Peyer's patch (tissue), 4 donors: ENCODE measurements at places on chromosomes 11 and 22. TPM values are rescaled to one million over a fixed set of nuclear protein-coding genes. Genes with fewer than 3 reads are reported as not detected.

DNA sequence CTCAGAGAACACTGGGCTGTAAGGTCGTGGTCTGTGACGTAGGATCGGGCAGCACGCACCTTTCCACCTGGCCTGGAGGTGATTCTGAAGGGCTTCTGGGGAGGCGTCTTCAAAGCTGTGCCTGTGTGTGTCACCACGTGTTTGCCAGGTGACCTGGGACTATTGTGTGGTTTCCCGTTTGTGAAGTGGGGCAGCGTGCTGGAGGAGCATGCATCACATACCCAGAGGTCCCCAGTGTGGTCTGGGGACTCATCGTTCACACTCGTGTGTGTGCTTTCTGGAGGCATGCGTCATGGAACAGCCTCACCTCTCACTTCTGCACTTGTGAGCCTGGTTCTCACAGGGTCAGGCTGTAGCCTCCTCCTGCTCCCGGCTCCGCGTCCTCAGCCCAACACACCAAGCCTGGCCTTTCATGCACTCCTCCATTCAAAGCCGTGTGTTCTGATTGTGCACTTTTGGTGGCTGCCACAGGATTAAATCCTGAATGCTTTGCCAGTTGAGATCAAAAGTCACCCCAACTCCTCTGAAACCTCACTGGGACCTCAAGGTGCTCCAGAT, 106.3 kb downstream of the KCNQ1OT1 start:
- no peak for DNase-seq

- no peak for DNase-seq
Measured at GRCh38 chr22:26168939-26169314, 335 bp upstream of the SEZ6L start.

GRCh38 chr11:116950210-116950609, 112.8 kb upstream of the APOA1 start:
- DNase-seq: no peak

C11orf86 gene
- 81.7 TPM for total RNA-seq

DNA sequence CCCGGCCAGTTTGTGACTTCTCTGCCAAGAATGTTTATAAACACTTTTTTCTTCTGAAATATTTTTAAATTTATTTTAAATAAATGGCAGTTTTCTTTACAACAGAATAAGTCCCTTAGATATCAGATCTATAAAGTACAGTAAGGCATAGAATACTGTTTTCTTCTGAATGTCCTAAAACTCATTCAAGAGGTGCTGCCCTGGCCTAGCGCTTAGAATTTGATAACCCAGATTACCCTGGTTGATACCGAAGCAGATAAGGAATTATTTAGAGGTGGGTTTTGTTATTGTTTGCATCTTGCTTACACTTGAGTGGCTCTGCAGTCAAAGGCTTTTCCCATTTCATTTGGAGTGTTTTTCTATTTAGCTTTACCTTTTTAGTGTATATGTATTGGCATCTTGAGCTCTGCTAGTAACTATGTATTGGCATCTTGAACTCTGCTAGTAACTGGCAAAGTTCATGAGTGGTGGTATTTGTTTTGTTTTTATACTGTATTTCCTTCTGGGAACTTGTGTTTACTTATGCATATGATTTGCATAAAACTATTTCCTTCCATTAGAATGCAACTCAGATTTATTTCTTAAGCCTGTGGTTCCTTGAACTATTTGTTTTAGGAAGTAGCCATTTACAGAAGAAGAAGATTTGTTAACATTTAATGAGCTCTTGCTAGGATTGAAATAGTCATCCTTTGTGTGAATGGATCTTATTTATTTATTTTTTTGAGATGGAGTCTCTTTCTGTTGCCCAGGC, 1.2 kb downstream of the ACAD8 start:
- no peak for DNase-seq

SNX32 gene
- 6.7 TPM for total RNA-seq

GRCh38 chr11:113796663-113797259, 17.2 kb downstream of the CLDN25 start:
- DNase-seq: no peak

SMCO4 gene
- 93.0 TPM for total RNA-seq

- DNase-seq: no peak
Measured at GRCh38 chr11:43947815-43948214, 5.4 kb downstream of the C11orf96 start.

DNA sequence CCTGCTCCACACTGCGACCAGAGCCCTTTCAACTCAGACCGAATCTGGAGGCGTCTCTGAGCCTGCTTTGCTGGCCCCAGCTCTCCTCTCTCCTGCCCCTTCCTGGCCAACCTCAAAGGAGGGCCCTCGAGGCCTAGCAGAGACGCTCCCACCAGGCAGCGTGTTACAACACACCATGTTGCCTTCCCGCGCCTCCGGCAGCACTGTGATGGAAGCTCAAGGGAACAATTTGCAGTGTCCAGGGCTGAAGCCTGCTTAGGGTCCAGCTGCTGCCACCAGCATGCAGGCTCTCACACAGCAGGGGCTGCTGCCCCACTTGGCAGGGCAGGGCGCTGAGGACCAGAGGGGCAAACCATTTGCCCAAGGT, 18.4 kb downstream of the LINC01488 start:
- no peak for DNase-seq

TRIM29 gene
- total RNA-seq: 9.1 TPM

DNA sequence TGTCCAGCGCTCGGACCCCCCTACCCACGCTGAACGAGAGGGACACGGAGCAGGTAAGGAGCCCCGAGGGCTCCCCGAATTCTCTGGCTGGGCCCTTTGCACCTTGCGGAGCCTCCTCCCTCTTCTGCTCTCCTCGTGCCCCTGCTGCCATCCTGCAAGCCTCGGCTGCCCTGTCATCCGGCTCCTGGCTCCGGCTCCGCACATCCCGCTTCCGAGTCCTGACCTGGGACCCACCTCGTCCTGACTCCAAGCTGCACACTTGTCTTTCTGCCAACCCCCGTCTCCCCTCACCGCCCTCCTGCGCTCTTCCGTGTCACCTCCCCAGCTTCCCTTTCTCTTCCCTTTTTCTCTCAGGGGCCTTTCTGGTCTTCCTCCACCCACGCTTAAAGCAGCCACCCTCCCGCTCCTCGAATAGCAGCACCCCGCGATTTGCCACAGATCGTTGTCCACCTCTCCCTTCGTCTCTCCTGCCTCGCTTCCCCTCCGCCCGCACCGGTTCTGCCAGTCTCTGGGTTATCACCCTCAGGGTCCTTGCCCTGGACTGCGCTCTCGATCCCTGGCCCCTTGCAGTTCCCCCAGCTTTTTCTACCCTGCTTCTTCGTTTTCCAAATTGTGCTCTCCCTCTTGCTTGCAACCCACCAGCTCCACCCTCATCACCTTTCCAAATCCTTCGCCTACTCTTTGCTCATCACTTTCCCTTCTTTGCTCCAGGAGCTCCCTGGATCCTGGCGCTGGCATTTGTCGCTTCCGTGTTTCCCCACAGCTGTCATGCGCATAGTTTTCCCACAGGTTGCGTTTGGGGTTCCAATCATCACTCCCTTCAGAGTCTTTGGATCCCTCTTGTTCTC, 822 bp downstream of the MARK2 start:
- DNase-seq: peak; percentile 71

RHOD gene
- 9.9 TPM for total RNA-seq

- DNase-seq: no peak
Measured at GRCh38 chr11:125542709-125543108, 26.6 kb upstream of the EI24 start.

DNA sequence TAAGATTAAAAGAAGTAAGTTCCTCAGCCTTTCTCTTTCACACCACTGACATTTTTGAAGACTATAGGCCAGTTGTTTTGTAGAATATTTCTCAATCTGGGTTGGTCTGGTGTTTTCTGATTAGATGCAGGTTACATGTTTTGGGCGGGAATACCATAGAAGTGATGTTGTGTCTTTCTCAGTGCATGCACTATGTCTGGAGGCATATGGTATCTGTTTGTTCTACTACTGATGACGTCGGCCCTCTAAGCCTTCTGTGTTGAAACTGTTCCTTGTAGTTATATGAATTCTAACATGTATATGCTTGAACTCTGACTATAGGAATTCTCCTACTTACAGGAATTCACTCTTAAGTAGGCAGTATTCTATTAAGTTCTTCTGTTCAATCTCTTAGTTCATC, 21.6 kb downstream of the ZFTA start:
- DNase-seq: no peak

DNA sequence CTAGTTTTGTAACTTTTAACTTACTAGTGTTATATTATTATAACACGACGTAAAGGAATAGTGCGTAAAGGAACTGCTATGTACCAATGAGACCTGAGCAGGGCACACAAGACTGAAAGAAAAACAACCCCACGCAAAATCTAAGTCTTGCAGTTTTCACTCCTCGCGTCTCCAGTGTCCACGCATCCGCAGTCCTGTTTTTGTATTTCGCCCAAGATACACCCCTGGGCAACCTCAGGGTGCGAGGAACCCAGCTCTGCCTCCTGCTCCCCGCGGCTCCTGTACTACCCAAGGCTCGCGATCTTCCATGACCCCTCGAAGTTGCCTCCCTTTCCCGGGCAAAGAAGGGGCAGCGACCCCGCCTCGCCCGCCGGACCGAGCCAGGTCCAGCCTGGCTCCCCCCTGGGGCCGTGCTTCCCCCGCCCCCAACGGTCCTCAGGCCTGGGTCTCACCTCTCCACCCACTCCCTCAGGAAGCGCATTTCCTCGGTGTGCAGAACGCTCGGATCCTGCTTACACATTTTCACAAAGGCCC, 393 bp downstream of the ST13 start:
- DNase-seq: no peak

OR8D2 gene
- not detected for total RNA-seq

- DNase-seq: peak; percentile 17
Measured at GRCh38 chr22:31044262-31044861, 36.8 kb upstream of the SMTN start.

DNA sequence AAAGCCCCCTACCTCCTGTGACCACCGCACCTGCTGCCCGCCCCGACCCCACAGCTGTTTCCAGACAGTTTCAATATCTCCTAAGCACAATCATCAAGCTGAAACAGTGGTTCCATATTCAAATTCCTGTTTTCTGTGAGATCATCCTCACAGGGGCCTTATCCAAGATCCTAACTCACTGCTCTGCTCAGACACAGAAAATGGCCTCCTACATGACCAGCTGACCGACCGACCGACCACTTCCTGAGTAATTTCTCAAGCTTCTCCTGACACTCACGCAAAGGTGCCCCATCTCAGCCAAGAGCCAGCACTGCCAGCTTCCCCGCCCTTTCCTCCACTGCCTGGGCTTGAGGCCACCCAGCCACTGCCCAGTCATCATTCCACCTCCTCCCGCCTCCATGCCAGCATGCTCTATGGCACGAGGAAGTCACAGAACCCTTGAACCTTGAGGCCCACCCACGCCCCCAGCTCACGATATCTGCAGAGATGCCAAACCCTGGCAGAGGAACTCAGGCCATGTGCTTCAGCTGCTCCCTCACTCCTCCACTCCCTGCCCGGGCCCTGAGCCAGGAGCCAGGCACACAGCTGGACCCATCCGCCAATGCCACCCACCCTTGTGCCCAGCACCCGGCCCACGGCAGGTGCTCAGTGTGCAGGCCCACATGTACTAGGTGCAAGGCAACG, 14.0 kb downstream of the KIAA0930 start:
- no peak for DNase-seq

NPAS4 gene
- total RNA-seq: not detected

MMP27 gene
- total RNA-seq: not detected

DNA sequence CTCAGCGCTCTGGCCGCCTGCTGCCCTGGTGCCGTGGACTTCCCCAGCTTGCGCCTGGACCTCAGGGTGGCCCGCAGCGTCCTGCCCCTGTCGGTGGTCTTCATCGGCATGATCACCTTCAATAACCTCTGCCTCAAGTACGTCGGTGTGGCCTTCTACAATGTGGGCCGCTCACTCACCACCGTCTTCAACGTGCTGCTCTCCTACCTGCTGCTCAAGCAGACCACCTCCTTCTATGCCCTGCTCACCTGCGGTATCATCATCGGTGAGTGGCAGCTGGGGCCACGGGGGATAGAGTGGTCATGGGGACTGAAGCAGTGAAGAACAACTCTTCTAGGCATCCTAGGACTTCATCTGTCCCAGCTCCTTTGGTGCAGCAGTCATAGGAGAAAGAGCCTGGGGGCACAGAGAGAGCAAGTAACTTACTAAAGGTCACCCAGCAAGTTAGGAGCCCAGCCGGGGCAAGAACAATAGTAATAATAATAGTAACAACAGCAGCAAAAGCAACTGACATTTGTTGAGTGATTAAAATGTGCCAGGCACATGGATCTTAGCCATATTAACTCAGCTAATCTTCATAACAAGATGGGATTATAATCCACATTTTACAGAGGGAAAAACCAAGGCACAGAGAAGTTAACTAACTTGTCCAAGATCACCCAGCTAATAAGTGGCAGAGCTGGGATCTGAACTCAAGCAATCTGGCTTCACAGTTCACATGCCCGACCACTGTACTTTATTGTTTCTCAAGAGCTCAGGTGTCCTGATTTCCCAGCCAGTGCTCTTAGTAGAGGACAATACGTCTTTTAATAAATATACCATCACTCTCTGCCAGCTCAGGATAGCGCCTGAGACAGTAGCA, 1.4 kb downstream of the SLC35C1 start:
- no peak for DNase-seq

PDHX gene
- 15.4 TPM for total RNA-seq

DNA sequence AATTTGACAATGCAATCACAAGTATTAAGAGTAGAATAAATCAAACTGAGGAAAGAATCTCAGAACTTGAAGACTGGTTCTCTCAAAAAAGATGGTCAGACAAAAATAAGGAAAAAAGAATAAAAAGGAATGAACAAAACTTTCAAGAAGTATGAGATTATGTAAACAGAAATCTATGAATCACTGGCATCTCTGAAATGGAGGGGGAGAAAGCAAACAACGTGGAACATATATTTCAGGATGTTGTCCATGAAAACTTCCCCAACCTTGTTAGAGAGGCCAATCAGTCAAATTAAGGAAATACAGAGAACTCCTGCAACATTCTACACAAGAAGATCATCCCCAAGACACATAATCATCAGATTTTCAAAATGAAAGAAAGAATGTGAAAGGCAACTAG, 235.7 kb downstream of the SBF2 start:
- no peak for DNase-seq

- DNase-seq: no peak
Measured at GRCh38 chr11:65470433-65471049, 28.3 kb upstream of the MALAT1 start.

IFITM1 gene
- 141 TPM for total RNA-seq

DNA sequence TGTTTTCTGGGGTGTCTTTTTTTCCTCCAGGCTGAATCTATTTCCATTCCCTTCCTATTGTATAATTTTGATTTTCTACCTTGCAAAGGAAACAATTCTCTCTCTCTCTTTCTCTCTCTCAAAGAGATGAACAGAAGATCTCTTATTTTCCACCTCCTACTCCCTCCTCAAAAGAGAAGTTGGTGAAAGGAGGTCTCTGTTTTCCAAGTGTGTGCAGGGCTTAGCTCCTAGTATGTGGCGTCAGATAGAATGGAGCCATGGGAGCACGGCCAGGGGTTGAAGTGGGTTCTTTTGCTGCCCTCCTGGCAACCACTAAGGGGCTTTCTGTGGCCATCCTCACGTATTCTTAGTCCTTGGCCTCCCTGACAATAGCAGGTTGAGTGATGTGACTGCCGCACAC, 480 bp downstream of the TRIM34 start:
- no peak for DNase-seq
